ENCODE measurements at places on chromosomes 1 and 21.

DNA sequence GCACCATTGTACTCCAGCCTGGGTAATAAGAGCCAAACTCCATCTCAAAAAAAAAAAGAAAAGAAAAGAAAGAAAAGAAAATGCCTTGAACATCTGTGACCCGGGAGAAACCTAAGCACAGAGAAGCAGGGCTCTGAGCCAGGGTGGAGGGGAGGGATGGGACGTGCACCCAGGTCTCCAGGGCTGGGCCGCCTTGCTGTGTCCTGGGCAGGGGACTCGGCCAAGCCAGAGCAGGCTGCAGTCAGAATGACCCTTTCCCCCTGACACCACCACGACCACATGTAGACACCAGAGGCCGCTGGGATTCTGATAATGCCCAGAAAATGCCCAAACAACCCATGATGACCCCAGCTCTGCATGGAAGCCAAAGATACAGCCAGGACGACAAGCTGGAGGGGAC, 17.8 kb downstream of the CHD5 start:
- no peaks in the 10 kb centered on the region for H3K27me3 ChIP-seq
- H3K4me3 ChIP-seq, result no peak overlapping the region
- no peaks in the 10 kb centered on the region for H3K4me1 ChIP-seq
- H3K36me3 ChIP-seq, result no peaks in the 10 kb centered on the region

- no peak for DNase-seq
- no peaks in the 10 kb centered on the region for H3K36me3 ChIP-seq
- no peak overlapping the region for H3K27ac ChIP-seq
- H3K27me3 ChIP-seq, result no peaks in the 10 kb centered on the region
- peaks cover 13% of the 10 kb centered on the region for H3K4me1 ChIP-seq
Observed at GRCh38 chr1:77828098-77828497, 48.6 kb downstream of the MIGA1 start.

DNA sequence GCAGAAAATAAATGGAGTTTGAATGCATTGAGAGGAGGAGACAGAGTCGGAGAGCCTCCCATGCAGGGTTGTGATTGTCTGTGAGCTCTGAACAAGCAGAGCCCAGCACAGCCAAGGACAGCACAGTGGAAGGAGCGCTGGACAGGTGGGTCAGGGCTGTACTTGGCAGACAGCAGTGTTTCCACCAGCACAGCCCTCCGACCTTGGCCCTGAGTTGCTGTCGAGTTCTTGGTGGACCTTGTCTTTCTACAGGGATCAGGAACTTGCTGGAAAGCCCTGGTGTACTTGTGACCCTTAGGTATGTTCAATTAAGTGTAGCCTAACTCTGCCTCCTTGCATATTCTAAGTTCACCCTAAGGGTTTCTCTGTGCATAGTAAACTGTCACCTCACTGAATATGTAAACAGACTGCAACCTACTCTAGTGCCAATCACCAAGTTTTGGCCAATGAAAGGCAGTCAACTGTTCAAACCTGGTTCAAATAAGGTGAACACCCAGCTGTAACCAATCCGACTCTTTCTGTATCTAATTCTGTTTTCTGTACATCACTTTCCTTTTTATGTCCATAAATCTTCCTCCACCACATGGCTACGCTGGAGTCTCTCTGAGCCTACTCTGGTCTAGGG, 86.6 kb upstream of the SLC25A33 start:
- H3K27ac ChIP-seq, result no peak overlapping the region
- peaks cover 7% of the 10 kb centered on the region for H3K4me1 ChIP-seq
- H3K36me3 ChIP-seq, result no peaks in the 10 kb centered on the region
- H3K4me3 ChIP-seq, result no peak overlapping the region
- DNase-seq, result no peak
- no peaks in the 10 kb centered on the region for H3K27me3 ChIP-seq

DNA sequence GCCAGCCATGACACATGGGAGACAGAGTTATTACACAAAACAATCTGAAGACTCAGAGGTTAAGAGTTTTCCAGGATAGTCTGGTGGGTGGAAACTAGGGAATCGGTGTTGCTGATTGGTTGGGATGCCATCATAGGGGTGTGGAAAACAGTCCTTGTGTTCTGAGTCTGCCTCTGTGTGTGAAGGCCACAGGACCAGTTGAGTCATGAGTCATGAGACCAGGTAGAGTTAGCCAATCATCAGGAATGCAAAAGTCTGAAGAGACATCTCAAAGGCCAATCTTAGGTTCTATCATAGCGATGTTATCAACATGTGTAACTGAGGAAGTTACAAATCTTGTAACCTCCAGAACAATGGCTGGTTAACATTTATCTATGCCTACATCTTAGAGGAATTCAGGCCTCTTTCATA, 49.7 kb upstream of the NEK7 start:
- no peak overlapping the region for H3K27ac ChIP-seq
- H3K36me3 ChIP-seq, result no peaks in the 10 kb centered on the region
- no peaks in the 10 kb centered on the region for H3K27me3 ChIP-seq
- no peaks in the 10 kb centered on the region for H3K4me1 ChIP-seq
- DNase-seq, result no peak
- H3K4me3 ChIP-seq, result no peak overlapping the region

DNA sequence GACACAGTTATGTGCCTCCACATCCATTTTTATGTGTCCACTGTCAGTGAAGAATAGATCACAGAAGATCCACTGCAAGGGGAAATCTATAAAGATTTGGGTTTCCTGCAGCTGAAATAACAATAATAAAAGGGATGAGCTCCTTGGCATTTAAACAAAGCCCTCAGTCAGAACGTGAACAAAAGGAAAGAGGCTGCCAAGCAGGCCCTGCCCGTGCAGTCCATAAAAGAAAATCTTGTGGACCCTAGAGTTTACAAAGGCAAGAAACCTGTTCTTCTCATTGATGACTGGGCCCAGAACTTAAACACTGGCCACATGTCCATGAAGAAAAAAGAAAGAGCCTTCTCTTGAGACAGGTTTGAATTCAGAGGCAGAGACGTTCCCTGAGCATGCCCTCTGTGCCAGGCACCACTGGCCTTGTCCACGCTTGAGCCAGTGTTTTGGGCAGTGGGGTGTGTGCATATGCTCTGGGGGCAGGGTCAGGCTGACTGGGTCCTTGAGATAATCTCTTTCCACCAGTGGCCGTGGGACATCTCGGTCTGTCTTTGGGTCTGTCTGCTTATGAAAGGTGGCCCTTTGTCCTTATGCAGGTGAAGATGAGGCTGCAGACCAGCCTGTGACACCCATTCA, 142.7 kb downstream of the HIVEP3 start:
- no peak overlapping the region for H3K4me3 ChIP-seq
- H3K27ac ChIP-seq, result no peak overlapping the region
- no peak for DNase-seq
- no peaks in the 10 kb centered on the region for H3K27me3 ChIP-seq

DNA sequence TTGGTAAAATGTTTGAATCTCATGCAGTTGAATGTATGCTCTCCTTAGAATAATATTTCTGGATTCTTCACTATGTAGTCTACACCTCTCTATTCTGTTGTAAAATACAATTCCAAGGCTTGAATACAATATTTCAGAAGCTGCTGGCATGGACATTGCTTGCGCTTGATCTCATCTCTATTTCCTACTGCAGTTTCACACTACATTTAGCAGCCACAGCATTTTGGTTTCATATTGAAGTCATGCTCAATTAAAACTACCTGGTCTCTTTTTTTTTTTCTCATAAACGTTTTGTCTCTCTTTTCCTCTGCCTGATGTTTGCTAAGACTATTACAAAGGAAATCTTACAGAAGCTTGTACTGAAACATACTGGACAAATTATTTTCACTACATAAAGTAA, 631.0 kb upstream of the TMPRSS15 start:
- no peaks in the 10 kb centered on the region for H3K27me3 ChIP-seq
- DNase-seq, result no peak
- no peaks in the 10 kb centered on the region for H3K36me3 ChIP-seq

DNA sequence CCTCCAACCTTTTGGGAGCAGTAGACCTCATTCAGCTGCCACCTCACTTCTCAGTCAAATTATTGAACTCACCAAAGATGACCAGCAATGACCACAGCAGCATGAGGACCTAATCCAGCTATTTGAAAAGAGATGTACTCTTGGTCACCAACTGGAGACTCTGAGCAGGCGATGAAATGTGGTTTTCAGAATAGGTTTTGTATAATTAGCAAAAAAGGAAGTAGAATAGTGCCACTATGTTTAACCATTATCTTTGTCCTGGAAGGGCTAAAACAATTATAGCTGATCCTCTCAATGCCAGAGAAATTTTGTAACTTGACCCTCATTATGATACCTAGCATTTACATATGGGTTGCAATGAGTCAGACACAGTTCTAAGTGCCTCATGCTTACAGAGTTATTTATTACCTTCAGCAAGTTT, at the start of gene FCRL2:
Gene FCRL2, minus strand, starts transcription at position 162 of the 421 bp plus-strand sequence. Its CDS starts 59 bp downstream, at position 103.
- no peak for DNase-seq
- no peak within 1 kb of the TSS for H3K27ac ChIP-seq
- H3K36me3 ChIP-seq, result no peaks in the 10 kb centered on the region
- H3K4me1 ChIP-seq, result no peaks in the 10 kb centered on the region
- H3K4me3 ChIP-seq, result peak within 1 kb of the TSS; percentile 26

GRCh38 chr1:244964112-244964971, 100.0 kb upstream of the HNRNPU start:
- no peak overlapping the region for H3K4me3 ChIP-seq
- no peaks in the 10 kb centered on the region for H3K36me3 ChIP-seq
- no peaks in the 10 kb centered on the region for H3K27me3 ChIP-seq
- peaks cover 12% of the 10 kb centered on the region for H3K4me1 ChIP-seq
- H3K27ac ChIP-seq, result peak overlapping the region; percentile 76

DNA sequence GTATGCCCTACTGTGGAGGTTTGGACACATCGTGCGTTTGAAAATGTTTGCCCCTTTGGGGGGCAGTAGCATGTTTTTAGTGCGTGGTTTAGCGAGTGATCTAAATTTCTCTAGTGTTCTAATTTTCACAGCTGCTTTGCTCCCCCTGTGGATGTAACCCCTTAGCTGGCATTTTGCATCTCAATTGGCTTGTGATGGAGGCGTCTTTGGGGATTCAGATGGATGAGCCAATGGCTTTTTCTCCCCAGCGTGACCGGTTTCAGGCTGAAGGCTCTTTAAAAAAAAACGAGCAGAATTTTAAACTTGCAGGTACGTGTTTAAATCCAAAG, 836 bp downstream of the CDC7 start:
- no peaks in the 10 kb centered on the region for H3K4me1 ChIP-seq
- peak overlapping the region; percentile 88 for H3K27ac ChIP-seq
- peak overlapping the region; percentile 84 for H3K4me3 ChIP-seq
- DNase-seq, result no peak
- H3K27me3 ChIP-seq, result no peaks in the 10 kb centered on the region

GRCh38 chr1:168374566-168374965, 93.9 kb downstream of the TBX19 start:
- DNase-seq, result no peak
- H3K4me1 ChIP-seq, result no peaks in the 10 kb centered on the region
- H3K36me3 ChIP-seq, result no peaks in the 10 kb centered on the region
- H3K27me3 ChIP-seq, result no peaks in the 10 kb centered on the region
- H3K4me3 ChIP-seq, result no peak overlapping the region

GRCh38 chr1:214990619-214991018, 91.9 kb upstream of the KCNK2 start:
- no peak for DNase-seq
- H3K27ac ChIP-seq, result no peak overlapping the region
- H3K36me3 ChIP-seq, result no peaks in the 10 kb centered on the region
- H3K4me3 ChIP-seq, result no peak overlapping the region
- H3K4me1 ChIP-seq, result no peaks in the 10 kb centered on the region

DNA sequence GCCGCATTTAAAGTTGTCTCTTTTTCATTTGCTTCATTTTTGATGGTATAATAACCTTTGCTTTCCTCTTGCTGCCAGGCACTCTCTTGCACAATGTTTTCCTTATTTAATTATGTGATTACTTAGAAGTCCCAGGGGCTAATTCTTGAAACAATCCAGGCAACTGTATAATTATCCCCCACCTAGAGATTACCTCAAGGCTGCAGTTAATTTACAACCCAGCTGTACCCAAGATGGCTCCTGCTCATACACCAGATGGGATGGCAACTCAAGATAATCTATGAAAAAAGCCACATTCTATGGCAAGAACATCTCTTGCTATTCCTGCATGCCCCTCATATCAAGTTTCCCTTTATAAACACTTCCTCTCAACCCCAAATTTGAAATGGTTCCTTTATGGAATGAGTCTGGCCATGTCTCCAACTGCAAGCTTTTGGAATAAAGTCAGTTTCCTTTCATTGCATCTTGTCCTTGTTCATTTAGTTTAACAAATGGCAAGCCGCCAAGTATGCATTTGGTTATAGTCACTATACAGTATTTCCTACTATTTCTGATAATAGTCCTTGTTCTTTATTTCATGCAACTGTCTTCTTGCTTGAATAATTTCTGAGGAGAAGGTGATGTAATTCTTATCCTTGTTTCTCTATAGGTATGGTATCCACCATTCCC, 1042.6 kb downstream of the PLA2G4A start:
- H3K4me3 ChIP-seq, result no peak overlapping the region
- H3K27me3 ChIP-seq, result no peaks in the 10 kb centered on the region
- no peak overlapping the region for H3K27ac ChIP-seq

GRCh38 chr1:94039514-94039870, 81.5 kb downstream of the ABCA4 start:
- H3K27me3 ChIP-seq, result no peaks in the 10 kb centered on the region
- H3K36me3 ChIP-seq, result no peaks in the 10 kb centered on the region
- H3K27ac ChIP-seq, result peak overlapping the region; percentile 74
- DNase-seq, result peak; percentile 80
- peaks cover 53% of the 10 kb centered on the region for H3K4me1 ChIP-seq
- H3K4me3 ChIP-seq, result no peak overlapping the region
